ENCODE measurements at places on chromosomes 2 and 18.
A peak's percentile ranks its signal among the peaks of the same experiment; 100 is the strongest.

DNA sequence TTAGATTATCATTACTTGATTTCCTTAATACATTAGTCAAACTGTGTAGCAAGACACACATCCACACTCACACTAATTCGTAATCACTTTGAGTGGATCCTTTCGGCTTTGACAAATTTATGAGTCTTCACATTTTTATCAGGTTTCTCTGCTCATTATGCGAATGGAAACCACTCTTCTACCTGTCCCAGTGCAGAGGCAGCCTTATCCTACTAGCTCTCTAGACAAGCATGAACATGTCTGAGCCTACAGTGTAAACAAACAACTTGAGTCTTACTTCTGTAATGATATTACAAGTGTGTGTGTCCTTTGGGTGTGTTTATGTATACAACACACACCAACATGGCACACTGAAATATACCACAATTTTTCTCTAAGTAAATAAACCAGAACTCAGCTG is 361.9 kb upstream of the CHST9 start:
- DNase-seq: no peak

- DNase-seq: no peak
Measured at GRCh38 chr18:49273241-49273880, 187.1 kb downstream of the DYM start.

DNA sequence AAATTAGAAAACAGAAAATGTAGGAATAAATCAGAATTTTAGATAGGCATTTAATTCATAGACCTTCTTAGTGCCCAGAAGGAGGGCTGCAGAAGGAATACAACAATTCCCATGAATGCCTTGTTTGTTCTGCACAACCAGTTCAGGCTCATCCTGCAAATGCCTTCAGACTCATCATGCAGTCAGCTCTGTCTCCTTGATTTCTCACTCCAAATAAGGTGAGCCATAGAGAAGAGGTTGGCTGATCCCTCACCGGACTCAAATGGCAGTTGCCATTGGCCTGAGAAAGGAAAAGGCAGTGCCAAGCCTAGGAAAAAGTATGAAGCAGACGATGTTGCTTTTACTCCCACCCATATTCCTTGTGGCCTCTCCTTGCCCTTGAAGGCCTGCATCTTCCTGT is 50.3 kb downstream of the DSC3 start:
- DNase-seq: no peak

- no peak for DNase-seq
Measured at GRCh38 chr2:97716695-97717612, 3.6 kb downstream of the ZAP70 start.

DNA sequence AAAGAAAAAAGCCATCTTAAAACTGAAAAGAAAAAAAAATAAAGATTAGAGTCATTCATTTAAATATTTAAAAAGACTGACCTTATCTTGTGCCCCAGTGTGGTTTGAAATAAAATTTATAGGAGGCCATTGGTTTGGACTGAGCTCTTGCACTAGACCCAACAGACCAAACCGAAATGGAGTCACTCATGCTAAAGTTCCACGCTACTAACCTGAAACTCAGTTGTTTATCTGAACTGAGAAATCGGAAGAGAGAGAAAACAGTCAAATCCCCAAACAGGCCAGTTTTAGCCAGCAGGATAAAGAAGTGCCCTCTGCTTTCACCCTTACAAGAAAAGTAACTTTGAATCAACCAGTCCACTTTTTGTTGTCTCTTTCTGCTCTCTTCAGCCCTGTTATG is 18.2 kb downstream of the RBM43 start:
- no peak for DNase-seq

DNA sequence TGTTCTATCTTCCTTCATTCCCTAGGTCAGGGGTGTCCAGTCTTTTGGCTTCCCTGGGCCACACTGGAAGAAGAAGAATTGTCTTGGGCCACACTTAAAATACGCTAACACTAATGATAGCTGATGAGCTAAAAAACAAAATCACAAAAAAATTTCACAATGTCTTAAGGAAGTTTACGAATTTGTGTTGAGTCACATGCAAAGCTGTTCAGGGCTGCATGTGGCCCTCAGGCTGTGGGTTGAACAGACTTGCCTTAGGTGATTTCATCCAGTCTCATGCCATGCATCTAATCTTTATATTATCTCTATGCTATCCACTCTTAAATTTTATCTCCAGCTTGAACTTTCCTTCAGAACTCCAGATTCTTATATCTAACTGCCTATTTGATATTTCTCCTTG is 80.1 kb downstream of the CCDC85A start:
- DNase-seq: no peak

DNA sequence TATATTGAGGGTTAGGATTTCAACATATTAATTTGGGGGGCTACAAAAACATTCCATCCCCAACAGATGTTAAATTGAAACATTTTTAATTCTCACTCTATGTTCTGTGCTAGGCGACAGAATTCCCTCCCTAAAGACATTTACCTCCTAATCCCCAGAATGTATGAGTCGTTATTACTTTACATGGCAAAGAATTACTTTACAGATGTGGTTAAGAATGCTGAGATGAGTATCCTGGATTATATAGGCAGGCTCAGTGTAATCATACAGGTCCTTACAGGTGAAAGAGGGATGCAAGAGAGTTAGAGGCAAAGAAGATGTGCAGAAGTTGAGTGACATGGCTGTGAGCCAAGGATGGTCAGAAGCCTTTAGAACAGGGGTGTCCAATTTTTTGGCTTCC is 974.1 kb upstream of the ACVR2A start:
- DNase-seq: no peak

DNA sequence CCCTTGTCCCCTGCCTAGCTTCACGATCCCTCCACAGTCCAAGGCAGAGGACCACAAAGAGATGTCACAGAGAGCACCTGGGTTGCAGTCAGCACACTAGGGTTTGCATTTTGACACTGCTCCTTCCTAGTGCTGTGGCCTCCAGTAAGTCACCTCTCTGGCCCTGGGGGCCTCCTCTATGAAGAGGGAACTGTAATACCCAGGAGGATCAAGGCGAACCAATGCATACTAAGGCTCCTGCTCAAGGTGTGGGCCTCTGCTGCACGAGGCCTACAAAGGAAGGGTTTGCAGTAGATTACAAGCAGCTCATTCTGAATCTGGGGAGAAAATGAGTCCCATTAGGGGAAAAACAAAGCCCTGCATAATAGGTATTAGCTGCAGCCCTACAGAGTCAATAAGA is 72.3 kb upstream of the FZD7 start:
- no peak for DNase-seq

GRCh38 chr2:14716319-14716718 is 83.8 kb downstream of the LRATD1 start:
- DNase-seq: no peak

GRCh38 chr2:101758001-101758400 is 60.5 kb downstream of the MAP4K4 start:
- no peak for DNase-seq

DNA sequence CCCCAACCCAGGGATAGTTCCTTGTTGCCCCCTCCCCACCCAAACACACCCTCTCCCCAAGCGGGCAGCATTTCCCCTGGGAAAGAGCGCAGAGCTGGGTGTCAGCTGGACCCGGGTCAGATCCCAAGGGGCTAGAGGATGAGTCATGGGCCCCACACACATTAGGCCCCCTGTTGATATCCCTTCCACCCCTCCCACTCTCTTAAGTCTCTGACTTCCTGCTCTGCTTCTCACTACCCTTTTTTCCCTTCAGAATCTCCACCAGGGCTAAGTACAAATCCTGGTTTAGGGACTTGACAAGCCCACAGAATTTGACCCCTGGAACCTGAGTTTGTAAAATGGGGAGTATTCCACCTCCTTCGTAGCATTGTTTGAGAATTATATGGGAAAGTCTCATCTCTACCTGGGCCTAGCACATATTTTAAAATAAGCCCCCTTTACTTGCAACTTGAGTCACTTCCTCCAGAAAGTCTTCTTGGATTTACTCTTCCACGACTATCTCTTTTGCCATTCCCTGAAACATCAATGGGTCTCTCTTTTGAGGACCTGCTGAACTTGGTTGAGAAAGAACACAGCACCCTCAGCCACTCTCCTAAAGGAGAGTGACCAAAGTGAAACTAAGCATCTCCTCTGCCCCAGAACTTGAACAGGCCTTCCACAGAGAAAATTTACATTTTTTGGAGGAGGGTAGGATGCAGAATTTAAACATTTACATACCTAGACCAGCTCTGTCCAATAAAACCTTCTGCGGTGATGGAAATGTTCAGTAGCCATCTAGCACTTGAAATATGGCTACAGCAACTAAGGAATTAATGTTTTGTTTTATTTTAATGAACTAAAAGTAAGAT is 4.7 kb downstream of the RTKN start:
- DNase-seq: no peak

GRCh38 chr2:175309799-175310198 is 128.3 kb upstream of the ATP5MC3 start:
- DNase-seq: peak; percentile 5

DNA sequence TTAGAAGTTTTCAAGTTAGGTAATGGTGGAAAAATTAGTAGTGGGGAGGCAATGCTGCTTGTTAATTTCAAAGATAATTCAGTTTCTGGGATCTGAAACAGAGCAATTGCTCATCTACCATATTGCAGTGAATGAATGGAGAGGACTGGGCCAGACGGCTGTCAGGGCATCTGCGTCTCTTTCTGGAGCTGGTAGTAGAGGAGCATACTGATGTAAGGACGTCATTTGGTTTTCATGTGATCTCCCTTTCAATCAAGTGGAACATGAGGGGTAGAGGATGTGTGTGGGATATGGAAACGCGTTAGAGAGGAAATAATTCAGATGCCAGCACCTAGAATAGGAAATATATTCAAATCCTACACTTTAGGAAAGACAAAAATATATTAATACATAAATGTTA is 490.3 kb downstream of the ADCYAP1 start:
- DNase-seq: no peak

DNA sequence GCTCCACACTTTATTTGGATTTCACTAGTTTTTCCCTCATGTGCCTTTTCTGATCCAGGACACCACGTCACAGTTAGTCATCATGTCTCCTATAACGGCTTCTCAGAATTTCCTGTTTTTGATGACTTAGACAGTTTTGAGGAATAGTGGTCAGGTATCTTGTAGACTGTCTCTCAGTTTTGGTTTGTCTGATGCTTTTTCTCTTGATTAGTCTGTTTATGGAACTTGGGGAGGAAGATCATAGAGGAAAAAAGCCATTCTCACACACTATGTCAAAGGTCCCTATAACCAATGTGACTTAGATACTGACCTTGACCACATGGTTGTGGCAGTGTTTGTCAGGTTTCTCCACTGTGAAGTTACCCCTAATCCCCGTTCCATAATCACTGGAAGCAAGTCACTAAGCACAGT is 89.0 kb downstream of the RAPH1 start:
- no peak for DNase-seq

DNA sequence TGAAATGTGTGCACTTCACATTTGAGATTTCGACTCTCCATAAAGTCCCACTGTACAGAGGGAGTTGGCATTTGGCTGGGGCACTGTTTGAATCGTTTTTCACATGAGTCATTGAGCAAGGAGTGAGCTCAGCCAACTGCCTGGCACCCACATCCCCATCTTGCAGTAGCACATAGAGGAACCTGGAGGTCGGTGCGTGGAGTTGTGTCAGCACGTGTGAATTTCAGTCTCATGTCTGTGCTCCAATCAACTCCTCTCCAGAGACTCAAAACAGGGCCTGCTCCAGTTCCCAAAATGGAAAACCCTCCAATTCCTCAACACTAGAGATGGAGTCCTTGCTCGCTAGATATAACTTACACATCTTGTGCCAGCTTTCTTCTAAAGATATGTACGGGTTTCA is 126.8 kb upstream of the CAPN13 start:
- DNase-seq: no peak

GRCh38 chr2:123840574-123840973 is 184.5 kb upstream of the CNTNAP5 start:
- DNase-seq: no peak

- no peak for DNase-seq
Measured at GRCh38 chr2:11077411-11077810, 77.9 kb upstream of the SLC66A3 start.

DNA sequence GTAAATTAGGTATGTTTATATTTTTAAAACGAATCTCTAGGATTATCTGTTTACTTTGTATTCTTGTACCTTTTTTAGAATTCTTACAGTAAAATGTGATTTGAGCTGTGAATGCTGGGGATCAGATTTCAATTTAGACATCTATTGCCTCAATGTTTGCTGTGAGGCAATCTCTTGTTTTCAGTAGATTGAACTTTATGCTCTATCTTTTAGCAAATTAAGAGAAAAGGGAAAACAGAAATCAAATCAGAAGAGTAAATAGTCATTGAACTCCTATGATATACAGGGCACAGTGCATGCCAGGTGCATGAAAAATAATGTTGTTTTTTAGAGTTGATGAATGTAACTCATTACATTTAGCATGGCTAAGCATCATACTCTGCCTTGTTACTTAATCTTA is 39.5 kb downstream of the ZC3H6 start:
- DNase-seq: no peak

DNA sequence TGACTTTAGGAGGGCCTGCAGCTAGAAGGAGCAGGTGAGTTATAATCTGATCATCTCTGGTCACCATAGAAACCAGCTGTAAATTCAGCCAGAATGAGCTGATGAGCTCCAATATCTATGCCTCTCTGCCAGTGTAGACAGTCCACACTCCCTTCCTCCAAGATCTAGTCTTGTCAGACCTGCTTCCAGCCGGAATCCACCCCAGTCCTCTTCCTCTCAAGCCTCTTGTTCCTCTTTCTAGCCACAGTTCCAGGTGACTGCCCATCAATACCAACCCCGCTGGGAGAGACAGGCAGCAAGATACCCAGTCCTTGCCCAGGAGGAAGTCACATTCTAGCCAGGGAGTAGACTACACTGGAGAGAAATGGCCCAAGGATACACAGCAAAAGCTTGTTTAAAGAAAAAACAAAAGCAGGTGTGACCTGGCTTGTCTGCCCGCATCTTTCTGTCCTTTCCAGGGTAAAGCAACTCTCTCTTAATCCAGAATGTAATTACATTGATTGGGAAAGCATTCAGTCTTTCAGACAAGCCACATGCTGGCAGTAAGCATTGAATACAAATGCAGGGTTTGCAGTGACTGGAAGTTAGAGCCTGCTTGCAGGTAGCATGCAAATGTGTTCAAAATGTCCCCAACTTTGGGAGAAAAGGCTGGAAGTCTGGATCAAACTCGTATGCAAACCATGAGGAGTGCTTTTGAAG is 9.0 kb upstream of the SLC35F6 start:
- no peak for DNase-seq

GRCh38 chr2:43461453-43462073 is 134.3 kb downstream of the THADA start:
- no peak for DNase-seq

- DNase-seq: no peak
Measured at GRCh38 chr18:46754188-46754587, 2.7 kb downstream of the ST8SIA5 start.

GRCh38 chr18:44696892-44697291 is 16.2 kb downstream of the SETBP1 start:
- no peak for DNase-seq
